ENCODE measurements at places on chromosomes 16 and 17.

GRCh38 chr17:55433629-55434422, 12.2 kb upstream of the MMD start:
- no peak for DNase-seq

GRCh38 chr16:80631581-80631980, 90.8 kb downstream of the DYNLRB2 start:
- no peak for DNase-seq

- DNase-seq = no peak
Measured at GRCh38 chr17:8289103-8289397, 580 bp downstream of the RANGRF start.

- no peak for DNase-seq
Measured at GRCh38 chr16:12435018-12435417, 368.7 kb downstream of the CPPED1 start.

DNA sequence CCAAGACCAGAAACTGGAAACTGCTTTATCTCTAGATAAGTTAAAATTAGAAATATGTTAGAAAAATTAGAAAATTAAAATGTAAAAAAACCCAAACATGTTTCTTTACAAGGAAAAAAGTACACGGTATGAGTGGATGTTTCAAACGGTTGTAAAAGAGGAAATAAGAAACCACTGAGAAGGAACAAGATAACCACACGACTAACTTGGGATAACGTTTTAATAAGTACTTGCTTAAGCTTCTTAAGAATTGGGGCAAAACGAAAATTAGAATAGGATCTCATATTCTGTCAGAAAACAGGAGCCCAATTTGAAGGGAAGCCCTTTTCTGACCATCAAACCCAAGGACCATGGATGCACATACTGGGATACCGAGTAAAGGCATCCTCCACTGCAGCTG, 31.0 kb downstream of the MBTPS1 start:
- peak; percentile 36 for DNase-seq

DNA sequence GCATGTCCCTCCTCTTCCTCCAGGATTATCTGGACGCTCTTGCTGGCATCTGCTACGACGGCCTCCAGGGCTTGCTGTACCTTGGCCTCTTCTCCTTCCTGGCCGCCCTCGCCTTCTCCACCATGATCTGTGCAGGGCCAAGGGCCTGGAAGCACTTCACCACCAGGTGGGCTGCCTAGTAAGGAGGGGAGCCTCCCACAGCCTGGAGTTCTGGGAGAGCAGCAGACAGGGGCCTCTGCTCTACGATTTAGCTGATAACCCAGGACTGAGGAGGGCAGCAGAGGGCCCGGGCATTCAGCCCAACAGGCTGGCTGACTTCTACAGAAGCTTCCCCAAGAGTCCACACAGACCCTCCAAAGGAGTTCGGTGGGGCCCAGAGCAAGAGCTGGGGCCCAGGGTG, 21.8 kb upstream of the DNAI2 start:
- no peak for DNase-seq

DNA sequence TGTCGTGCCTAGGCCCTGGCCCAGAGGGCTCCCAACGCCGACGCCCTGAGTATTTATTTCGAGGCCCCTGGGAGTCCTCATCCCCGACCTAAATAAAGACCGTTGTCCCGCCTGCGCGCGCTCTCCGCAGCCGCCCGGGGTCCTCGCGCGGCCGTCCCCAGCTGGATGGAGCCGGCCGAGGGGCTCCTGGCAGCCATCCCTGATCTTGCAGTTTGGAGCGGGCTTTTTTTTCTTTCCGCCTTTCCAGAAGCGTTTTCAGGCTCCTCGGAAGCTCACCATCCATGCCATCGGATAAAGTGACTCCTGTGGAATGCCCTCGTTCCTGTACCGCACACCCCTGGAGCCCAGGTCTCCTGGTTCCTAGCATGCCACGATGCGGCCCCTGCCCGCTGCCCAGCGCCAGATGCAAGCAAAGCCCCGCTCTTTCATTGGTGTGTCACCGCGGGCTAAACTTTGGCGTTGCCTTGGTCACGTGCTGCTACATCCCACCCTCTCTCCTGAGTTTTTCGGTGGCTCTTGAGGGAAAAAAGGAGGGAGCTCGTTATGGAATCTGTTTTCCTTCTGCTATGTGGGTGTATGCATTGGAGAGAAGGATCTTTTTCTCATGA, 716 bp downstream of the TMEM94 start:
- DNase-seq = no peak

DNA sequence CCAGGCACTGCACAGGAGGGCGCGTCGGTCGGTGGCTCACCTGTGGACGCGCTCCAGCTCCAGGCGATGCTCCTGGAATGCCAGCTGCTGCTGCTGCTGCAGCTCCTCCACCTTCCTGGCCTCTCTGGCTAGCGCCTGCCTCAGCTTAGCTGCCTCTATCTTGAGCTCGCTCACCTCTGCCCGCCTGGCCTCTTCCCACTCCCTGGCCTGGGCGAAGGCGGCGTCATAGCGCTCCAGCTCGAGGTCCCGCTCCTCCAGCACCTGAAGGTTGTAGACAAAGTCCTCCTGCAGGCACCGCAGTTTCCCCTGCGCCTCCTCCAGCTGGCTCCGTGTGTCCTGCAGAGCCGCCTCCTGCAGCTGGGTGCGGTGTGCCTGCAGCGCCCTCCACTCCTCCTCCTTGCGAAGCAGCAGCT, 11.1 kb downstream of the CCDC57 start:
- peak; percentile 65 for DNase-seq

- no peak for DNase-seq
Measured at GRCh38 chr17:31297090-31297489, at the start of gene OMG. Gene OMG, minus strand, starts transcription at chr17:31297239. Its CDS starts 908 bp downstream, at chr17:31296331.

- DNase-seq = no peak
Measured at GRCh38 chr17:32828822-32829221, 48.1 kb downstream of the MYO1D start.

DNA sequence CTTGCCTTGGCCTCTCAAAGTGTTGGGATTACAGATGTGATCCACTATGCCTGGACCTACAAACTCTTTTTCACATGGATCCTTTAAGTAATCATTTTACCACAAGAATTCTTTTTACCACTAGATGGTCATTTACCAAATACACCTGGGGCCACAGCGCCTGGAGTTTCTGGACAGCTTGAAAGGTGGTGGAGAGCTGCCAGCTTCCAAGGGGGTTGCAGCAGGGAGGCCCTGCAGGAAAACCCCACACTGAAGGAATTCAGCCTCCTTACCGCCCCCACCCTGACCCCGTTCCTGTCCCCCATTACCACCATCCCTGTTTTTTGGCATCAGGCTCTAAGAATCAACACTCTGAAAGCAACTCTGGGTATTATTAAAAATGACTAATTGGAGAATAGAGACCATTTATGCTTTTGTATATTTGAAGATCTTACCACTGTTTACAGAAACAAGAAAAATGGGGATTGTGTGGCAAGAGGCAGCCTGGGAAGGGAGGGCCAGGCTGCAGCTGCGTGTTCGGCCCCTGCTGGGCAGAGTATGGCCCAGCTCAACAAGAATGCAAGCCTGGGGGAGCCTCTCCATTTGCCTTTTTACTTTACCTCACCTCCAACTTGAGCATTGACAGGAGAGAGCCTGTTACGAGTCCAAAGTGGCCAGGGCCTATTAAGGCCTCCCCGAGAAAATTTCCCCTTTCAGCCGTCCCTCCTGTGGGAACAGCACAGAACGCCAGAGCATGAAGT, 209.9 kb downstream of the ZFHX3 start:
- DNase-seq = no peak

DNA sequence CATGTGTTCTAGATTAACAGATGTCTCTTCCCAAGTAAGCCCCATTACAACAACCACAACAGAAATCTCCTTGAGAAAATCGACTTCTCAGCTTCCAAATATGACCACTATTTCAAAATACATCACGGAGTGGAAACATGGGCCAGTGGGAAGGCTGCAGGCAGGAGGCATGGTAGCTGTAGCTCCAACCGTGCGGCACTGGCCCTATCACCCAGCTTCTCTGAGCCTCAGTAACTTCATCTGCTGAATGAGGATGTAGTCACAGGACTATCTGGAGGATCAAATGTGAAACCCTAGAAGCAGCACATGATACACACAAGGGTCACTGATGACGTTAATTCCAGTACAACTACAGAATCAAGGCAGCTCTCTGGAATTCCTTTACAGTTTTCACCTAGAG, 112.2 kb downstream of the VPS53 start:
- DNase-seq = no peak

GRCh38 chr16:1297018-1297696, 12.3 kb upstream of the UBE2I start:
- peak; percentile 37 for DNase-seq

Measured in KBM-7 (cell line).